ENCODE measurements at places on chromosomes 6 and 20.

- no peak for DNase-seq
Observed at GRCh38 chr6:148516617-148517016, 174.0 kb downstream of the SASH1 start.

DNA sequence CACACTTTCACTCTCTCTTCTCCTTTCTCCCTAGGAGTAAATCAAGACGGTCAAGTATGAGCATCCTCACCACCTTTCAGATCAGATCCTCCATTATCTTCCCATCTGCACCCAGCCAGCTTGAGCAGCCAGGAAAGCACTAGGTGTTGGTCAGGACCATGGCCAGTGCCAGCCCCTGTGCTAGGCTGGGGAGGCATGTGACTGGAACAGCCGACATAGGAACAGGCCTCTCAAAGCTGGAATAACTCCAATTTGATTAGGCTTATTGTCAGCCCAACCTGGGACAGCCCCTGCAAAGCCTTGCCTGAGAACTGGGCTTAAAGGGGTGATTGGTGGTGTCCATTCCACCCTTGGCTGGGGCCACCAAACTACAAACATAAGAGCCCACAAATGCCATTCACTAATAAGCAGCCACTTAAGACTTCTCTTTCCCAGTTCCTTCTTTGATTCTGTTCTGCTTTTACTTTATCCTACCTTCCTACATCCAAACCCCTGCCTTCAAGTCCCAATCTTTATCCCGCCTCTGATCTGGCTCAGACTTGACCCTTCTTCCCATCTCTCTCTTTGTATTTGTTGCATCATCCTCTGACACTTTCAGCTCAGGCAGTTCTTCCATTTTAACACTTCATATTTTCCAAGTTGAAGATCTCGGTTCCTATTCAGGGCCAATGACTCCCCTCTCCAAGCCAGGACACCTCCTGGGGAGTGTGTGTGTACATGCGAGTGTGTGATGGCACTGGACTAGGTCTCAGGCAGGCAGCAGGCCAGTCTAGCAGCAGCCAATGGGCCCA, 4.5 kb upstream of the TREM2 start:
- peak; percentile 11 for DNase-seq

DNA sequence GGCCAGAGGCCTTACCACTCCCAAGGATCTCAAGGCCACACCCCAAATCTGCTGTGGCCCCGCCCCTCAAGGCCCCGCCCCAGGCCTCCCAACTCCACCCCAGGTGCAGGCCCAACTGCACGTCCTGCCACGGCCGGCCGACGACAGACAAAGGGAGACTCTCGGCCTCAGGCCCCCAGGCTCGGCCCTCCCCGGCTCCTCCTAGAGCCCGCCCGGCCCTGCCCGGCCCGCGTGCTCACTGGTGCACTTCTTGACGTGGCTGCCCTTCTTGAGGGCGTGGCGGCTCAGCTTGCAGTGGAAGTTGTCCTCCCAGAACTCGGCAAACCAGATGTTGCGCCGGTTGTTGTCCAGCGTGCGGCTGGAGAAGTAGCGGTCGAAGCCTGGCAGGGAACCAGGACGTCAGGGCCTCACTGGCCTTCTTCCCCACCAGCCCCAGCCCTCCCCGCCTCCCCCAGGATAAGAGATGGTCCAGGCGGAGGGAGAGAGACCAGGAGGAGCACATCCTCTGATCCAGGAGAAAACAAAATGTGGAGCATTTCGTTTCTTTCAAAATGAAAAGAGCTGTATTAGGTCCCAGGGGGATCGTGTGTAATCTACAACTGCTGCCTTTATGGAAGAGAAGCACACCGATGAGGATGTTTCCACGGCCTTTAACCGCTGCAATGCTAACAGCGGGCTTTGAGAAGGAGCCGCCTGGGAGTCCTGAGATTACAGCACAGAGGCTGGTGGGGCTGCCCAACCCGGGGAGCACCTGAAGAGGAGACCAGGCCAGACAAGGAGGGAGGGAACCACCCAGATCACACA, 89.4 kb downstream of the GRM4 start:
- DNase-seq: no peak

DNA sequence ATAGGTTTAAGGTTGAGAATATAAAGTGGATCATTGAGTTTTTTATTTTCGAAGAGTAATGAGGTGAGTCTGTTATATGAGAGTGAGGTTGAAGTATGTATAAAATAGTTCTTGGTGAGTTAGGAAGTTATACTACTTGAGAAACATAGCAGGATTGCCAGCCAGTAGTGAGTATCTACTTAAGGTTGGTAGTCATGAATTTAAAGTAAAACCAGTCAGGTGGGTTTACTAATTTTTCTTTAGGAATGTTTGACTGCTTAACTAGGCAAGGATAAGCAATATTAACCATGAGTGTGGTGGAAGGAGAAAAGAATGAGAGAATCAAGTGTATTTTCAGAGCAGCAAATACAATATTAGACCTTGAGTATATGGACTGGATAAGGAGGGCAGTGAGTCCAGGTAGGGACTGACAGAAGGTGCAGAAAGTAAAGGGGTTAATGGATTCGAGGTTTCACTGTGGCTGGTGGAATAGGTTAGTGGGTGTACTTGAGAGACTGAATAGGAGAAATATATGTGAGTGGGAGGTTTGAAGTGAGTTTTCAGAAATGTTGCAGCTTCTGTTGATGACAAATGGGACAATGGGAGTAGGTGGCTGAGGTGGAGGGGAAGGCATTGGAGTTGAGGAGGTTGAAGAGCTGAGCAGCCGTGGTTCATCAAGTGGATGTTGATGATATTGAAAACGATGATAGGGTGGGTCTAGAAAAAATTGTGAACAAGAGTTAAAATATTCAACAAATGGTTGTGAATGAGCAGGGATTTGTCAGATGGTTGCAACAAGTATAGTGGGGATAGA, 232.5 kb upstream of the ASCC3 start:
- no peak for DNase-seq

GRCh38 chr6:111806165-111806547, 67.1 kb downstream of the FYN start:
- DNase-seq: no peak

- no peak for DNase-seq
Observed at GRCh38 chr20:33640287-33640686, 21.8 kb upstream of the C20orf144 start.

GRCh38 chr20:3133155-3133554, 26.5 kb downstream of the FASTKD5 start:
- DNase-seq: no peak

- no peak for DNase-seq
Observed at GRCh38 chr20:23061262-23061661, 11.8 kb upstream of the THBD start.

- no peak for DNase-seq
Observed at GRCh38 chr20:23368316-23369071, 6.5 kb downstream of the GZF1 start.

GRCh38 chr6:150659046-150659763, 59.5 kb downstream of the PLEKHG1 start:
- DNase-seq: no peak

- no peak for DNase-seq
Observed at GRCh38 chr20:62659488-62660239, 17.4 kb downstream of the SLCO4A1 start.

DNA sequence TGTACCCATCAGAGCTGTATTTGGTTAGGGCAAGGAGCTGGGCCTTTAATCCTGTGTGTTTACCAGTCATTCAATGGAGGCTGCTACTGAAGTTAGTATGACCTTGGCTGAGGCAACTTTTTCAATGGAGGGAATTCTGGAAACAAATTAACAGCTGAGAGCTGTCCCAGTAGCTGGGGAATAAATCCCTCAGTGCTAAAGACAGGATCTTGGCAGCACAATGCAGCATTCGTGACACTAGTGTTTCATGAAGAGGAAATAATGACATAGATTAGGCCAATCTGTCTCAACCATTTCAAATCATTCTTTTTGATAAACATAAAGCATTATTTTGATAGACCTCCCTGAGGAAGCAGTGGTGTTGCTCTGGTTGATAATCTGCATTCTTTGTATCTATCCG, 42.9 kb downstream of the GRM1 start:
- no peak for DNase-seq

- DNase-seq: no peak
Observed at GRCh38 chr6:161237176-161237575, 36.7 kb downstream of the AGPAT4 start.

DNA sequence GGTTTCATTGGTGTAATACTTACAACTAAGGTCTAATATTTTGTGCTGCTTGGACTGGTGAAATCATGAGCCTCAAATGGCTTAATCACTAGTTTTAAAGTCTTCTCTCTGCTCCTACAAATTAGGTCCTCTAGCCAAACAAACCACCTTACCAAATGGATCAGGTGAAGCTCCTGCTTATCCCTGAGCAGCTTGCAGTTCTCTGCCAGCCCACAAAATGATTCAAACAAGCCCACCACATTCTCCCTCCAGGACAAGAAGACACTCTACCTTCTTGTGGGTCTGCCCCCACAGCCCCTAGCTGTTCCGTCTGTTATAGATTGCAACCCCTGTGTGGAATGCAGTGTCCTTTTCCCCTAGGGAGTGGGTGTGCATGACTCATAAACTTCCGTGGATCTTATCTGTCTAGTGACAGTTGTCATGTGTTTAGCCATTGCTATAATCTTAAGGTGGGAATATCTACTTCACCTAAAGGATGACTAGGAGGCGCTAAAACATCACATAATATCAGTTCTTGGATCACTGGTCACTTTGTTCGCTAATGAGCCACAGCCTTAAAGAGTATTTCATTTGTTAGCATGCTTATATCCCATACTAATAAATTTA, 940.5 kb upstream of the MANEA start:
- DNase-seq: peak; percentile 38

DNA sequence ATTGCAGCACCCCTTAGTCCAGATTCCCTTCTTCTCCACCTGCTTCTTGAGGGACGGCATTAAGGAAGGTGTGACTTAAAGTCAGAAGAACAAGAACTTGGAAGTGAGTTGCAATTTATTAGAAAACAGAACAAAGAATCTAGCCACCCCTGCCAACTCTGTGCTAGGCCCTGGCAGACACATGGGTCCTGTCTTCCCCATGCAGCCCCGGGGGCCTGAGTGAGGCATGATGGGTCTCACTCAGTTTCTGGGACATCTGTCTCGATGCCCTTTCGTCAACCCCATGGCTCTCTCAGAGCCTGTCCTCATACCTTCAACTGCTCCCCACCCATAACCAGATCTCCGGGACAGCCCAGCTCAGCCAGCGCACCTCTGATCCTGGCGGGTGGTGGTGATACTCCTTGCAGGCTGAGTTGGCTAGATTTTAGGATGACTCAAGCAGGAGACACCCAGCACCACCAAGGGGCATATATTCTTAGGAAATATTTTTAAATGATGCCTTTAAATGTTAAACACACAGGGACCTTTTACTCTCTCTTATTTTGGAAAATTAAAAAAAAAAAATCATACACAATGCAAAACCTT, 143.2 kb upstream of the RNF24 start:
- DNase-seq: no peak

- DNase-seq: peak; percentile 72
Observed at GRCh38 chr6:75893058-75893775, 144.2 kb downstream of the MYO6 start.

DNA sequence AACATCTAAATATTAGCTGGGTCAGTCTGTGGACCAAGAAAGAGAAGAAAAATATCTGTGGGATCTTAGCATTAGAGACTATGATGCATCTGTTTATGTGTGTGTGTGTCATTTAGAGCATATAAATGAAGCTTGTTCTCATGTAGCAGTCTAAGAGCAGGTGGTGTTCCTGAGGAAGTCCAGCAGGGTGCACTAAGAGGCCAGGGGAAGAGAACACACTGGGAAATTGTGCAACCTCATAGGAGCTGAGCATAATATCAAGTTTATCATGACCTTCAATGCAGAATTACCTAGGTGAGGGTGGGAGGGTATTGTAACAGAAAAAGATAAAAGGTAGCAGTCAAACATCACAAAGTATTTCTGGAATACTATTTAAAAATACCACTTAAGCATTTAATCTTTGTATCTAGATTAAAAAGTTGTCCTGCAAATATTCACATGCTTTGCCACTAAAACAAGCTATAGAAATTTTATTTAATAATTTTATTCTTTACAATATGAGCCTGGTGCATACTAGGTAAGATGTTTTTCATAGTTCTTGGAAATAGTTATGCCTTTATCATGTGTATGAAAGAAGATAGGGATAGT, 80.5 kb downstream of the SMPDL3A start:
- peak; percentile 40 for DNase-seq

DNA sequence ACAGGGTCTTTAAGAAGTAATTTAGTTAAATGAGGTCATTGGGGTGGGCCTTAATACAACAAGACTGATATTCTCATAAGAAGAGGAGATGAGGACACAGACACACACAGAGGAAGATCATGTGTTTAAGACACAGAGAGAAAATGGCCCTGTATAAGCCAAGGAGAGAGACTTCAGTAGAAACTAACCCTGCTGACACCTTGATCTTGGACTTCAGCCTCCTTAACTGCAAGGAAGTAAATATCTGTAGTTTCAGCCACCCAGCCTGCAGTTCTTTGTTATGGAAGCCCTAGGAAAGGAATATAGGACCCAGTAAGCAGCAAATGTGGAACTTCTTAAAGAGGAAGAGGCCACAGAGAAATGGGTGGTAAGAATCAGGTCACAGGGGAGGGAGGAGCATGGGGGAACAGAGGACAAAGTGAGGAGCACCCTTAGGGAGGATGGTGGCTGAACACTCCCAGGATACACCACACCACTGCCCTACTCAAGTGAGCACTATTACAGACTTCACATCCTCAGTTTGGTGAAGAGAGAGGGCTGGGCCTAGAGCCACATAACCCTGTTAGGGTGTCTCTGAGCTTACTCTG, 762 bp downstream of the SIRPB1 start:
- DNase-seq: no peak

GRCh38 chr20:7994809-7995208, 24.8 kb downstream of the TMX4 start:
- no peak for DNase-seq

DNA sequence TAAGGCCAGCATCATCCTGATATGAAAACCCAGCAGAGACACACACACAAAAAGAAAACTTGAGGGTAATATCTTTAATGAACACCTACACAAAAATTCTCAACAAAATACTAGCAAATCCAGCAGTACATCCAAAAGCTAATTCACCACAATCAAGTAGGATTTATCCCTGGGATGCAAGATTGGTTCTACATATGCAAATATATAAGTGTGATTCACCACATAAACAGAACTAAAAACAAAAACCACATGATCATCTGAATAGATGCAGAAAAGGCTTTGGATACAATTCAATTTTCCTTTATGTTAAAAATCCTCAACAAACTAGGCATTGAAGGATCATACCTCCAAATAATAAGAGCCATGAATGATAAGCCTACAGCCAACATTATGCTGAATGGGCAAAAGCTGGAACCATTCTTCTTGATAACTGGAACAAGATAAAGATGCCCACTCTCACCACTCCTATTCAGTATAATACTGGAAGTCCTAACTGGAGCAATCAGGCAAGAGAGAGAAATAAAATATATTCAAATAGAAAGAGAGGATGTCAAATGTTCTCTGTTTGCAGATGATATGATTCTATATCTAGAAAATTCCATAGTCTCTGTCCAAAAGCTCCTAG, 33.9 kb upstream of the CLVS2 start:
- no peak for DNase-seq
